Mesenteric fat pad (tissue), 1 donor: ENCODE measurements at places on chromosomes 16 and 17. TPM values are rescaled to one million over a fixed set of nuclear protein-coding genes. Genes with fewer than 3 reads are reported as not detected.
A peak's percentile ranks its signal among the peaks of the same experiment; 100 is the strongest.

Gene OR2C1
- not detected for total RNA-seq

Gene CDK12
- 46.5 TPM for total RNA-seq

Gene KRT33B
- not detected for total RNA-seq

Gene PRAC2
- not detected for total RNA-seq

- DNase-seq, result no peak
Observed at GRCh38 chr17:3723188-3723555, 531 bp upstream of the HASPIN start.

DNA sequence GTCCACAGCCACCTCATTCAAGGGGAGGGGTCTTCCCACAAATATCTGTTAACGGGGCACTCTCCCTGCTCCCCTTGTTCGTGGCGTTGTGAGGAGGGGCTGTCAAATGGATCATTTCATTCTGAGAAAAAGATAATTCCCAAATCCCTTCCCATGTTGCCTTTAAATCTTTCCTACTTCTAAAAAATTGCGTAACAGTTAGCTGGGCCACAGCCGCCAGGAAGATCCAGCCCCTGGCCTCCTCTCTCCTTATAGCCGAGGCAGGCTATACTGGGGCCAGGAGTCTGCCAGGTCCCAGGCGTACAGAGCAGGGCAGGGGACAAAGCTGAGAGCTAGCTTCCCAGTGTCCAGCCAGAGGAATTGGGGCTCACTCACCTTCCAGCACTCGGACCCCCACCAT, 430 bp downstream of the C16orf89 start:
- DNase-seq, result no peak

DNA sequence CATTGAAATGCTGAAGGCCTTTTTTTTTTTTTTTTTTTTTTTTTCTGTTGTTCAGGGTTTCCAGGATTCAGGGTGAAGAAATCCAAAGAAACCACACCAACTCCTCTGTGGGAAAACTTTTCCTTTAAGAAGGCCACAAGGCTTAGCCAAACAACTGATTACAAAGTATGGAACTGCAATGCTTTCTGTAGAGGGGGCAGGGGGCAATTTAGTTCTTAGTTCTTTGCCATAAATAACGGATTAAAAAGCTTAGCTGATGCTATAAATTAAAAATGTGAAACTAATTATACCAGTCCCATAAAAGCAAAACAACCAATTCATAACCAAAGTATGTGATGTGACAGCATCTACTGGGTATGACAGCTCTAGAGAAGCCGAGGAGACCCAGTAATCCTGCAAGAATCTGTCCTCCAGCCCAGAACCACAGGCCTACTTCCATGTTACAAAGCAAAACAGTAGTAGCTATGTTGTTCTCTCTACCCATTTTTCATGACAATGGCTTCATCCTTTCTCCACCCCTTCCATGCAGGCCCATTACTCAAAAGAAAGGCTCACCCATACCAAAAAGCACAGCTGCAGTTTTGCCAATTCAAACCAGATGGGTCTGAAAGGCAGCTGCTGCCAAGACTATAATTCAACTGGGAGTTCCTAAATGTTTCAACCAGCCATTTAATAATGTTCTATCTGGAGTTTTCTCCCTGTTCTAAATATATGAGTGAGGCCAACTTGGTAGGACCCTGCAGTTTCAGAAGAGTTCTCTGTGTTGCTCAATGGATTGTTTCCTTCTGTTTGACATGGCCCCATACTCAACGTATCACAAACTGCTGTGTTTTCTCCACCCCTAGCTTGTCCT, 167.1 kb upstream of the ZFHX3 start:
- DNase-seq, result no peak

DNA sequence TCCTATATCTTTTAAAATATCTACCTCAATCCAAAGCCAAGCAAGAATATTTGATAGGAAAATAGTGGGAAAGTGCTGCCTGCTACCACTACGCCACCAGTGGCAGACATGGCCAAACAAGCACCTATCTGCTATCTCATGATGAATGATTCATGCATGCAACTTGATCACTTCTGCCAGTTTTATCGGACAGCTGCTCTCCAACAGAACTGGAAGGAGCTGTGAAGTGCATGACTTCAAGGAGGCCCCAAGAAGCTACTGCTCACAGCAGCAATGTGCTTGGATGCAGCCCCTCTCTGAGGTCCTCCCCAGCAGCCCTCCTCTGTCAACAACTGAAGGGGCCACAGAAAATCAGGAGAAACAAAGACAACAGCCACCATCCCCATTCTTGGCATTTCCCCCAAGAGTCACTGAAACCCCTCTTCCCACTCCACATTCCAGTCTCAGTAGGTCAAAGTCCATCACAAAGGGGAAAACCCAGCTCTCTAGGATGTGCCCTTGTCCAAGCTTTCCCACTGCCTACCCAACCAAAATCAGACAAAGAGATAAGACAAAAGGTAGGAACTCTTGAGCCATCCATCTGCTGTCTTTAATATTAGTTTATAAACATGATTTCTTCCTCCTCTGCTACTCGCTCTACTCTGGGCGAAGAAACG, 215.3 kb downstream of the C16orf78 start:
- DNase-seq, result peak; percentile 64

DNA sequence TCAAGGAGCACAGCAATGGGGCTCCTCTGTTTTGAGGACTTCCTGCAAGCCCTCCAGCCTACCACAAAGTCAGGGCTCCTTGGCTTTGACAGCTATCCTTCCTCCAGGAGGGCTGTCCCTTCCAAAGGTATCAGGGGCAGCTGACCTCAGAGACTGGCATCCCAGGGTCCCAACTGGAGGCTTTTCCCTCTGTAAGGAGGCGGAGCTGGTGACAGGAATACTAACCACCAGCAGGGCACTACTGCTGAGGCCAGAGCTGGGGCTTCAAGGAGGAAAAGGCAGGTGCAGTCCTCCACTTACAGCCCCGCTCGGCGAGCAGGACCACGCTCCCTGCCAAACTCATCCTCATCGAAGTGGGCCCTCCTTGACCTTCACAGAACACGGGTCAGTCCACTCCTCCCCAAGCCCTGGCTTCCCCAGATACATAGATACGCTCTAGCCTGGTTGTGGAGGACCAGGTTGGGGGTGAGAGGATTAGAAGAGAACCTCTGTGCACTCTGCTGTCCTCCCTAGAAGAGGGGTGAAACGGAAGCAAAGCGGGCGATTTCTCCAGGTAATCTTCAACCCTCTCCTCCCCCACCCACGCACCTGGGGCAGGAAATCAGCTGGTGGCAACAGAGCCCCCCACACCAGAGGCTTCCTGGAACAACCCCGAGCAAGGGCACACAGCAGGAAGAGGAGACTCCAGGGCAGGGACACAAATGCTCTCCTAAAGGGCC, 20.5 kb downstream of the ST3GAL2 start:
- no peak for DNase-seq

GRCh38 chr16:72913551-72913950, 134.4 kb downstream of the ZFHX3 start:
- no peak for DNase-seq

DNA sequence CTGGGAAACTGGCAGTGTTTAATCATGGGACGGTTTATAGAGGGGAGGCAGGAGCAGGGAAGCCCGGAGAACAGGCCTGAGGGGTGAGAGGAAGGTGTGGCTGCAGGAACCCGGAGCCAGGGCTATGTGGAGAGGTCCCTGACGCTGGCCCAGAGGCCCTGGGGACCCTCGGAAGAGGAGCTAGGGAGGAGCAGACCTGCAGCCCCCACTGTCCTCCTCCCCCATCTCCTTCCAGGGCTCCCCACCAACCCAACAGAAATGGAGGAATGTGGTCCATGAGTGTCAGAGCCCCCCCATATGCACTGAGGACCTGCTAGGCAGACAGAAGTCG, 20.3 kb downstream of the TMEM235 start:
- no peak for DNase-seq

GRCh38 chr17:76537578-76538280, at the start of gene CYGB:
CYGB (minus strand) TSS chr17:76537709; CDS start chr17:76537542, 167 bp downstream.
- no peak for DNase-seq

GRCh38 chr17:37787055-37787757, 42.3 kb upstream of the HNF1B start:
- DNase-seq, result no peak

- DNase-seq, result no peak
Observed at GRCh38 chr16:30374538-30374937, at the start of gene MYL11. MYL11 (plus strand) TSS chr16:30374802; CDS start chr16:30374858, 56 bp downstream.

GRCh38 chr17:1490643-1491442, 1.6 kb downstream of the MYO1C start:
- DNase-seq, result peak; percentile 92

- no peak for DNase-seq
Observed at GRCh38 chr17:61280338-61280737, 119.3 kb upstream of the TBX2 start.
